ENCODE measurements at places on chromosomes 6 and 20. TPM values are rescaled to one million over a fixed set of nuclear protein-coding genes. Genes with fewer than 3 reads are reported as not detected.
A peak's percentile ranks its signal among the peaks of the same experiment; 100 is the strongest.

DNA sequence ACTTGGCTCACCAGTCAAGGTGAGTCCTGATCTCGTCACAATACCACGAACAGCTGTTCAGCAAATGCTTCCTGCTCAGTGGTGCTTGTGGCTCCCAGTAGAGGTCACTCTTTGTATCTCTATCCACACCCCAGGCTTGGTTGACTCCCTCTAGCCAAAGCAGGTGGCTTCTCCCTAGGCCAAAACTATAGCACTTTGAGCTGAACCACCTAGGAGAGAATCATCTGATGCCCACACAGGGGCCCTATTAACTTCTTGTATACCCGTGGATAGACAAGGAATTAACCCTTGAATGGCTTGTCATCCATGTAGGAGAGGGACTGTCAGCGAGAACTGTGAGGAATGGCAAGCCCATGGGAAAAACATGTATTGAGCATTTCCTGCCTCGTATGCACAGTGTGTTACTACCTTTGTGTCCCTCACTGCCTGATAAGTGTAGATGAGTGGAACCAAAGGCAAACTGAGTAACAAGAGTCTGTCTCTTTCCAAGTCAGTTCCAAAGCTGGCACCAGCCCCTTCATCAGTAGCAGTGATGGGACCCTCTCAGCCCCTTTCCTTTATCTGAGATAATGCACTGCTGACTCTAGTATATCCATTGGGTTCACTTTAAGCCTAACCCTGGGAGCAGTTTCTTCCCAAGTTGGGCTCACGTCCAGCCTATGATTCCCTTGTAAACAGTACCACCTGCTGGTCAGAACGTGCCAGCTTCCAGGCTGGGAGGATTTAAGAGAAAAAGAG lies 42.5 kb downstream of the EIF2S2 start:
- no peaks in the 10 kb centered on the region for H3K27me3 ChIP-seq
- no peak overlapping the region for H3K4me3 ChIP-seq
- DNase-seq, result peak; percentile 59
- H3K4me1 ChIP-seq, result peaks cover 33% of the 10 kb centered on the region
- peak overlapping the region; percentile 57 for H3K27ac ChIP-seq

DNA sequence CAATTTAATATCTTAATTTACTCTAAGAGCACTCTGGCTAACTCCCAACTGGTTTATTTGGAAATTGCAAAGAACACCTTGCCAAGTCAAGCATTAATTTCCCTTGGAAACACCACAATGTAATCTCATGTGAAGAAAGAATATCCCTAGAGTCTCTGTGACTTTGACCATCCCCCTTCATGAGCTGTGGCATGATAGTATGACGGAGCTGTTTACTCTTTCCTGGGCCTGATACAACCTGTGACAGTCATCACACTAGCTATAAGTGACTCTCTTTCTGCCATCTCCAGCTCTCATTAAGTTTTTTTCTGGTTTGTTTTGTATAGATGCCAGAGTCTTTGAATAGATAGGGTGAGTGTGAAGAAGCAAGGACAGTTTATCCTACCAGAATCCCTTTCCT lies 470.3 kb upstream of the JARID2 start:
- H3K4me3 ChIP-seq, result no peak overlapping the region
- no peaks in the 10 kb centered on the region for H3K4me1 ChIP-seq
- H3K36me3 ChIP-seq, result peaks cover 3% of the 10 kb centered on the region
- H3K27ac ChIP-seq, result no peak overlapping the region
- DNase-seq, result no peak

The MTG2 gene
- 33.6 TPM for total RNA-seq

DNA sequence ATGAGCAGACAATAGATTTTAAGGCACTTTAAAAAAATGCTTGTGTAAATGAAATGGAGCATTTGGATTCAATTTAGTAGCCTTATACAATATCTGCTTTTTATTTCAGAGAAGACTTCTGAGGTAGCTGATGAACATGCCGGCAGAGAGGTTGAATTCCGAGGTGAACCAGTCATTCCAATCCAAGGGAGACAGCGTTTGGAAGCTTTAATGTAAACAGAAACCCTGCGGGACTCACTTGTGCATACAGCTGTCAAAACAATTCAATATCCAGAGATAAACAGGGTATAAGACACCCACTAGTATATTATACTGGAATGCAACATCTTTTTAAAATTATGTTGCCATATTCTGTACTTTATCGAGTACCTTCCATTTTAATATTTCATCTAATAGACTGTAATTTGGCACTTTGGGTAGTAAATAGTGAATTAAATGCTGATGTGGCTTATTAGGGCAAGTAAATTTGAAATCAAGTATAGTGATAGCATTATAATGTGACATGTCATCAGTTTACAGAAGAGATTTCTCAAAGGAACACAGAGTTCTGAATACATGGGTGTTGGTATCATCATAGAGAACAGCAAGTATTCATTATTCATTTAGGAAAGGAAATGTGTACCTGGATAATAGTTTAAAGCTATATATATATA lies 347.7 kb downstream of the PRKN start:
- H3K27ac ChIP-seq, result no peak overlapping the region
- no peak overlapping the region for H3K4me3 ChIP-seq
- no peaks in the 10 kb centered on the region for H3K4me1 ChIP-seq
- no peaks in the 10 kb centered on the region for H3K36me3 ChIP-seq
- H3K27me3 ChIP-seq, result no peaks in the 10 kb centered on the region

The HEY2 gene
- total RNA-seq, result not detected

DNA sequence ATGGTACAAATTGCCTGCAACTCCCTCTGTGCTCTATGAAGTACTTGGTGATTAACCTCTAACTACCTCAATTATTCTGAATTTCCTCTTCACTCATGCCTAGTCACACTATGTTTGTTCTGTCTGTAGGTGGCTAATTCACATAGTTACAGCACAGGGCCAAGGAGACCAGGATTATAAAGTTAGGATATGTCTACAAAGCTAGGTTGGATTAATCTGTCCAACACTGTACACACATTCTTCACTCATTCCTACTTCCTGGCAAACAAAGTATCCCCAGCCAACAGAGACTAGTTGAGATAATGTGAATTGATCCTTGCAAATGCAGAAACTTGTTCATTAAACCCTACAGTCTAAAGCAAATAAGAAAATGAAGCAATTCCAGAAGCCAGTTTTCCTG lies 269.8 kb downstream of the HACE1 start:
- H3K4me3 ChIP-seq, result no peak overlapping the region
- H3K4me1 ChIP-seq, result no peaks in the 10 kb centered on the region
- H3K27me3 ChIP-seq, result no peaks in the 10 kb centered on the region
- no peak for DNase-seq

DNA sequence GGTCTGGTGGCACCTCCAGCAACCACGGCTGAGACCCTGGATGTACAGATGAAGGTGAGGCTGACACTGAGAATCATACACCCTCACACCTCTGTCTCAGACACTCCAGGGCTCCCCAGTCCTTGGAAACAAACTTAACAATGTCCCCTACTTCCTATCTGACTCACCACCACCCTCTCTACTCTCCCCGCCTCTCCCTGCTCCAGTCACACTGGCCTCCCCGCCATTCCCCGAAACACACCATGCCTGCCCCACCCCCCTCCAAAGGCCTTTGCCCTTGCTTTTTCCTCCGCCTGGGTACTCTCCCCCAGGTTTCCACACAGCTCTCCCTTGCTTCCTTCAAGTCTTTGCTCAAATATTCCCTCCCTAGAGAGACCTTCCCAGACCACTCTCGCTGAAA lies 16.3 kb downstream of the BPI start:
- no peaks in the 10 kb centered on the region for H3K36me3 ChIP-seq
- no peaks in the 10 kb centered on the region for H3K4me1 ChIP-seq
- H3K4me3 ChIP-seq, result no peak overlapping the region
- no peaks in the 10 kb centered on the region for H3K27me3 ChIP-seq
- no peak overlapping the region for H3K27ac ChIP-seq

- H3K27ac ChIP-seq, result no peak overlapping the region
- H3K36me3 ChIP-seq, result no peaks in the 10 kb centered on the region
These were observed 11.2 kb upstream of the MC3R start for GRCh38 chr20:56237335-56237734.

The MYB gene
- 12.6 TPM for total RNA-seq

DNA sequence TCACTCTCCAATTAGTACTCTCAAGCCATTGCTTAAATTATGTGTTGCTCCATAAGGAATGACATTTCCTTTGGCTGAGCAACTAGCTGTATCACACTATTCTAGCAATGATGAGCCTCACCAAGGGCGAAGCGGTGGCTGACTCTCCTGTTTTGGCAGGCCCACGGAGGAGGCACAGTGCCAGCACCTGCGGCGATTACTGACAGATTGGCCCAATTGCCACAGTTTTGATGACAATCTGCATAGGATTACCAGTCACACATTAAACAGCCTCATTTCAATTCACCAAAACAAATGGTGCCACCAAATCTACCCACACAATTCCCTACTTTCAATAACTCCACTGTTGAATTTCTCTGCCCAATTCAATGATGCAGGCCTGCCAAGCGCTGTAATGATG lies 286.9 kb downstream of the PTPRK start:
- H3K4me3 ChIP-seq, result no peak overlapping the region
- DNase-seq, result no peak
- no peaks in the 10 kb centered on the region for H3K27me3 ChIP-seq
- no peaks in the 10 kb centered on the region for H3K36me3 ChIP-seq
- no peak overlapping the region for H3K27ac ChIP-seq

The SLCO4A1 gene
- 54.2 TPM for total RNA-seq

The UTRN gene
- 143 TPM for total RNA-seq

- H3K4me1 ChIP-seq, result peaks cover 61% of the 10 kb centered on the region
- H3K27me3 ChIP-seq, result no peaks in the 10 kb centered on the region
- peaks cover 13% of the 10 kb centered on the region for H3K36me3 ChIP-seq
- peak overlapping the region; percentile 97 for H3K27ac ChIP-seq
- DNase-seq, result no peak
These were observed 979 bp upstream of the ABCF1 start for GRCh38 chr6:30570263-30570662.

DNA sequence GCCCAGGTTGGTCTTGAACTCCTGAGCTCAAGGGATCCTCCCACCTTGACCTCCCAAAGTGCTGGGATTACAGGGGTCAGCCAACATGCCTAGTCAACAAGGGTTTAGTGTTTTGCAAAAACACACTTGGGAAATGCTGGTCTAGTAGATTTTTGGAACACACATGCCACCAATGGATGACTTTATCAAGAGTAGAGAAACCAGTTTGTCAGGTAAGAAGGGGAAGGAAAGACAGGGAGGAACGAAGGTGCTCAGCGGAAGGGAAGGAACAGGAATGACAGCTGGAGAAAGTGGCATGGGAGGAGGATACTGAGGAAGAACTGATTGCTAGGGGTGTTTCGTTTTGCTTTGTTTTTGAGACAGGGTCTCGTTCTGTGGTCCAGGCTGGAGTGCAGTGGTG lies 15.6 kb upstream of the SEC63 start:
- H3K36me3 ChIP-seq, result no peaks in the 10 kb centered on the region
- H3K27ac ChIP-seq, result peak overlapping the region; percentile 3
- H3K4me1 ChIP-seq, result peaks cover 8% of the 10 kb centered on the region
- H3K27me3 ChIP-seq, result peaks cover 4% of the 10 kb centered on the region

DNA sequence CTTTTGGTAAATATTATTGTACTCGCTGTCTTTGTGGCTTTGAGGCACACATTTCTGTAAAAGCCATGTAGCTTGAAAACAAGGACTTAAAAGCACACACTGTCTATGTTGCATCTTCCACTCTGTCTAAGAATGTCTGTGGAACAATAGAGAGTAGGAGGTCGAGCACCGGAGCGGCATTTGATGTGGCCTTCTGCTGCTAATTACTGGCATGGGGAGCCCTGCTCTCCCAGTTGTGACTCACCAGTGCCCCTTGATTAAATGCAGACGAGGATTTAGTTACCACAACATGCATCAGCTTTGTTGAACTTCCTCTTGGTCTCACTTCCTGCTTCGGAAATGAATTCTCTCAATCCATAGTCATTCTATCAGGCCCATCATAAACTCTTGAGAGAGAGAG lies 680.7 kb upstream of the SLC35B3 start:
- no peak overlapping the region for H3K4me3 ChIP-seq
- H3K27me3 ChIP-seq, result no peaks in the 10 kb centered on the region
- DNase-seq, result no peak
- H3K4me1 ChIP-seq, result no peaks in the 10 kb centered on the region

The HAO1 gene
- total RNA-seq, result not detected

DNA sequence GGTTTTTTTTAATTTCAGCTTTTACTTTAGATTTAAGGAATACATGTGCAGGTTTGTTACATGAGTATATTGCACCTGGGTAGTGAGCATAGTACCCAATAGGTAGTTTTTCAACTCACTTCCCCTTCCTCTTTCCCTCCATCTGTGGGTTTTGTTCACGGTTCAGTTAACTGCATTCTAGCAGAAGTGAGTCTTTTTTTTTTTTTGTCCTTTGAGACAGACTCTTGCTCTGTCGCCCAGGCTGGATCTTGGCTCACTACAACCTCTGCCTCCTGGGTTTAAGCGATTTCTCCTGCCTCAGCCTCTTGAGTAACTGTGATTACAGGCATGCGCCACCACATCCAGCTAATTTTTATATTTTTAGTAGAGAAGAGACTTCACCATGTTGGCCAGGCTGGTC lies 8.7 kb downstream of the UBR2 start:
- peaks cover 51% of the 10 kb centered on the region for H3K4me1 ChIP-seq
- DNase-seq, result peak; percentile 16
- no peaks in the 10 kb centered on the region for H3K27me3 ChIP-seq
- peaks cover 38% of the 10 kb centered on the region for H3K36me3 ChIP-seq
- H3K27ac ChIP-seq, result peak overlapping the region; percentile 82

DNA sequence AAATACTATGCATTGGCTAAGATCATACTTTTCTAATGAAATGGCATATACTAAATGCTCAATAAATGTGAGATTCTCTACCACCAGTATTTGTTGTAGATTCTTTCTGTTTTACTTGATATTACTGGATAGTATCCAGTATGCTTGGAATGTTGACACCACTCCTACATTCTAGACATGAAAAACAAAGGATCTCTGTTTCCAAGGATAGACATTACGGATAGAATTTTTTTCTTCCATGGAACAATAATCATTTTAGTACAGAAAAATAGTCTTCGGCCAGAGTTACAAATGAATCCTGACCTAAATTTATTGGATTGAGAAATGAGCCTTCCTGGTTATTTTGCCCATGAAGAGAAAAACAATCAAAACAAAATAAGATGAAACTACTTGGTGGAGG lies 258.2 kb upstream of the NT5E start:
- no peaks in the 10 kb centered on the region for H3K4me1 ChIP-seq
- H3K36me3 ChIP-seq, result no peaks in the 10 kb centered on the region

The CAP2 gene
- not detected for total RNA-seq

GRCh38 chr6:13303668-13304017 lies 24.7 kb downstream of the TBC1D7 start:
- H3K27ac ChIP-seq, result peak overlapping the region; percentile 34
- peaks cover 51% of the 10 kb centered on the region for H3K36me3 ChIP-seq
- DNase-seq, result no peak
- no peaks in the 10 kb centered on the region for H3K27me3 ChIP-seq

- DNase-seq, result no peak
- no peaks in the 10 kb centered on the region for H3K4me1 ChIP-seq
- no peaks in the 10 kb centered on the region for H3K36me3 ChIP-seq
- no peak overlapping the region for H3K4me3 ChIP-seq
- peaks cover 1% of the 10 kb centered on the region for H3K27me3 ChIP-seq
These were observed 22.4 kb downstream of the EDN3 start for GRCh38 chr20:59322585-59323454.

GRCh38 chr6:39213195-39213920 lies 15.9 kb downstream of the KCNK5 start:
- H3K27me3 ChIP-seq, result no peaks in the 10 kb centered on the region
- DNase-seq, result no peak

- DNase-seq, result no peak
- no peaks in the 10 kb centered on the region for H3K36me3 ChIP-seq
- H3K4me1 ChIP-seq, result no peaks in the 10 kb centered on the region
- H3K4me3 ChIP-seq, result no peak overlapping the region
- no peak overlapping the region for H3K27ac ChIP-seq
These were observed 93.3 kb upstream of the SULF2 start for GRCh38 chr20:47878601-47879027.

The MEP1A gene
- total RNA-seq, result not detected

Measured in activated CD4-positive, alpha-beta T cell treated with anti-CD3 and anti-CD28 coated beads, Interleukin-2, amount 10 ng/mL, durations not matched to agents 7 days and 5 days (primary cell).